ENCODE measurements at places on chromosomes 3 and 15.

GRCh38 chr3:178684881-178685590, 148.8 kb downstream of the KCNMB2 start:
- no peak for DNase-seq

GRCh38 chr15:101433396-101433795, 56.1 kb downstream of the PCSK6 start:
- no peak for DNase-seq

DNA sequence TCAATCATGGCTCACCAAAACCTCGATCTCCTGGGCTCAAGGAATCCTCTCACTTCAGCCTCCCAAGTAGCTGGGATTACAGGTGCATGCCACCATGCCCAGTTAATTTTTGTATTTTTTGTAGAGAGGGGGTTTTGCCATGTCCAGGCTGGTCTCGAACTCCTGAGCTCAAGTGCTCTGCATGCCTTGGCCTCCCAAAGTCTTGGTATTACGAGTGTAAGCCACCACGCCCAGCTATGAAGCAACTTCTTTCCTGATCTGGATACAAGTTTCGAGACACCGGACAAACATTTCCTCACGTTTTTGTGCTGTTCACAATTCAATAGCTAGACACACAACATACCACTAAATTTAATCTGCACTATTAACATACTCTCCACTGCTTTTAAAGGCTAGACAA, 3.4 kb upstream of the SYNM start:
- DNase-seq = no peak

- no peak for DNase-seq
Measured at GRCh38 chr3:64039332-64039731, 16.0 kb upstream of the PSMD6 start.

GRCh38 chr3:155024006-155024638, 56.0 kb upstream of the MME start:
- DNase-seq = no peak

DNA sequence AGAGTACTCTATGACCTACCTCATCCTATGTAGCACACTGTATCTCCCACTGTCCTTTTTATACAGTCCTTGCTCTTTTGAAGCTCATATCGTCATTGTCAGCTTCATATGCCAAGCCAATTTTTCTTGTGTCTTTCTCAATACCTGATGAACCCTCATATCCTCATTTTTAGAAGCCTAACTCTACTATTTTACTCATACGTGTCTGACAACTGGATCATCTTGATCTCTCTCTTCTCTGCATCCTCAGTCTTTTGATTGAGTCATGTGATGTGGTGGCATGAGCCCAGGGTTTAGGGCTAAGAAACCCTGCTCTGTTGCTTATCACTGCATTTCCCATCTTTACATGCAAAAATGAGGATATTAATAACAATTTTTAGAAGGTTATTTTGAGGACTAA, 352.0 kb downstream of the LPP start:
- no peak for DNase-seq

- no peak for DNase-seq
Measured at GRCh38 chr3:30180310-30181177, 425.9 kb upstream of the TGFBR2 start.

- no peak for DNase-seq
Measured at GRCh38 chr3:28677581-28677980, 329.0 kb upstream of the AZI2 start.

- DNase-seq = peak; percentile 97
Measured at GRCh38 chr3:19946832-19947548, at the start of gene RAB5A. Gene RAB5A, plus strand, starts transcription at chr3:19947097. Its CDS starts 3,802 bp downstream, at chr3:19950899.

DNA sequence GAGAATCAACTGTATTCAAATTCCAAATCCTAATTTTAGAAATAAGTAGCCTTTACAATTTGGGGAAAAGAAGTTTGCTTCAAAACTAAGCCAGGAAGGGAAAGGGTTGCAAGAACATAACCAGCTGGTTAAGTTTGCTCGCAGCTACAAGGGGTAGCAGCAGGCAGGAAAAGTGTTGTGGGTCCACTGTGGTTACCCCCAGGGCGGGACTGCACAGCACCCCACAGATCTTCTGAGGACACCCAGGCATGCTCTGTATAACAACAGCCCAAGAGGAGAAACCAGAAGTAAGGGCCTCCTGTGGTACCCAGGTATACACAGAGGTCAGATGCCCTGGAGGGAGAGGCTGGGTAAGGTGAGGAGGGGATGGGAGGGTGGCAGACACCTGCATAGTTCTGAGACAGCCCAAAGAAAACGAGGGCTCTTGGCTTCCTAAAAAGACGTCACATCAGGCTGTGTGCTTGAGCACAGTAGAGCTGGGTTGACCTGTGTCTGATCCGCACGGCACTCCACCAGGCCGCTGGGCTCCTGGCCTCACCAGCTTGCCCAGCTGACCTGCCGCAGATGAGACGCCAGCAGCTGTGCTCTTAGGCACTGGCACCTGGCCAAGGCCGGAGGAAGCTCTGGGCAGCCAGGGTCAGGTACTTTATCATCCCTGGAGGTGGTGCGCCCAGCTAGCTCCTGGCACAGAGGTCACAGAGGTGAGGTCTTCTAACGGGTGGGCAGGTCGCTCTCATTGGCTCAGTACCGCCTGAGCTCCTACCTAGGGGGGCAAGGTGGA, 81.8 kb upstream of the SNRPA1 start:
- DNase-seq = no peak

- DNase-seq = no peak
Measured at GRCh38 chr3:113255100-113255853, 43.9 kb downstream of the BOC start.

DNA sequence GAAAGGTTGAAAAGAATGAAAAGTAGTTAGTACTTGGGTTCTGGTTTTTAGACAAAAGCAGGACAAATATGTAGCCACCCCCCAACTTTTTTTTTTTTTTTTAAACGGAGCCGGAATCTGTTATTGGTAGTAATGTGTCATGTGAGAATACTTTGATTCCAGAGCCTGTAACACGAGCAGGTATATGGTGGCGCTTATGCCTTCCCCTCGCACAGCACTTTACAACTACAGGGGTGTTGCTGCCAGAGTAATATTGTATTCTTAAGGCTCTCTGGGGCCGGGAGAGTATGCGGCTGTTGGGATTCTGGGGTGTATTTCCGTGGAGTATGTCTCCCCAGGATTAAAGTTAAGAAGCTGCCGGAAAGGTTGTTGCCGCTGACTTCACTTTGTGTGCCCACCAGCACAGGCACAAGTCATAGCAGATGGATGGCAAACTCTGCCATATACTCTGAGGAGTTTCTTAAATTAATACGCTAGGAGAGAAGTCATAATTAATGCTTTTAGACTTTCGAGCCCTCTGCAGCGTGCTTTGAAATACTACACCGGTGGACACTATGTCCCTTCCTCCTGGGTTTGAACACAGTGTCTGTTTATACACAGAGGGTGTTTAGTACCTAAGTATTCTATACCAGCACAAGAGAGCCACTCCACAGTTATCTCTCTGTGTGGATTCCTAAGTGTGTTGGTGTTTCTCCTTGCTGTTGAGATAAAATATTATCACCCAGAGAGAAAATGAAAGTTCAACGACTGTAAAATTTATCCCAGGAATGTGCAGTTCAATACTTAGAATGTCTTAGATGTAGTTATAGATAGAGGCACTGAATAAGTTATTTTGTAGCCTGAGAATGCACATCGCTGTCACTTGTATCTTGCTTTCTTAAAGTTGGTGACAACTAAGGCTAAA, 1.4 kb downstream of the MBNL1 start:
- no peak for DNase-seq
